Cardiac septum (tissue), 1 donor: ENCODE measurements at places on chromosomes 6 and 20.

GRCh38 chr6:39892490-39893129, 41.7 kb downstream of the MOCS1 start:
- DNase-seq, result peak; percentile 81

DNA sequence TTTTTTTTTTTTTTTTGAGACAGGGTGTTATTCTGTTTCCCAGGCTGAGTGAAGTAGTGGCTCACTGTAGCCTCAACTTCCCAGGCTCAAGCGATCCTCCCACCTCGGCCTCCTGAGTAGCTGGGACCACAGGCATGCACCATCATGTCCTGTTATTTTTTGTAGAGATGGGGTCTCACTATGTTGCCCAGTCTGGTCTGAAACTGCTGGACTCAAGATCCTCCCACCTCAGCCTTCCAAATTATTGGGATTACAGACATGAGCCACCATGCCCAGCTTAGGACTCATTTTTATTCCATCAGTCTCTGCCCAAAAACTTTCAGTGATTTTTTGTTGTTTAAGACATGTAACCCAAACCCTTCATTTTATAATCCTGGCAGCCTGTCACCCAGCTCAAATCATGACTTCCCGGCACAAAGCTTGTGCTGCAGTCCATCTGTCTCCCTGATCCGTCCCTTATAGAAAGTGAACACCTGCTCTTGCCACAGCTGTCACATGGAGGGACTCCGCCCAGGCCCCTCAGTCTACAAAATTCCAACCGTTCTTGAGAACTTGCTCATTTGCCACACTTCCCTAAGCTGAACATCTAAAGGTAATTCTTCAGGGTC, 183.9 kb upstream of the JARID2 start:
- no peak for DNase-seq

DNA sequence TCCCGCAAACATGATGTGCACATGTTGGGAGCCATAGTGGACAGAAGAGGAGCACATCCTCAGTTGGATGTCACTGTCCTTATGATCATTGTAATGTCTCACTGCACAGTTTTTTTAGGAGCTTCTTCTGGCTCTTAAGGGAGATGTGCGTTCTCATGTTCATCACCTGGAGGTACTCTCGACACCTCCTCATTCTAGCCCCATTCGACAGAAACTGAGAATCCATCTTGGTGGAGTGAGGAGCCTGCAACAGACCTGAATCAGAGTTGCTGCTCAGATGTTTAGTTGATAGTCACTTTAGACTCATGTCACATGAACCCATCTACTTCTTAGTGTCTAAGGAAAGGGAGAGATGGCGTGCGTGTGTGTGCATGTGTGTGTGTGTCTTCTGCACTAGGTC, 2.3 kb upstream of the BMP6 start:
- no peak for DNase-seq

GRCh38 chr6:132289756-132290155, 111.5 kb downstream of the MOXD1 start:
- DNase-seq, result no peak
